CD4-positive, alpha-beta T cell treated with Interleukin-6 for 4 hours (primary cell): ENCODE measurements at places on chromosomes 5 and 9.

- DNase-seq: no peak
Observed at GRCh38 chr5:99929806-99930135, 605.4 kb upstream of the FAM174A start.

DNA sequence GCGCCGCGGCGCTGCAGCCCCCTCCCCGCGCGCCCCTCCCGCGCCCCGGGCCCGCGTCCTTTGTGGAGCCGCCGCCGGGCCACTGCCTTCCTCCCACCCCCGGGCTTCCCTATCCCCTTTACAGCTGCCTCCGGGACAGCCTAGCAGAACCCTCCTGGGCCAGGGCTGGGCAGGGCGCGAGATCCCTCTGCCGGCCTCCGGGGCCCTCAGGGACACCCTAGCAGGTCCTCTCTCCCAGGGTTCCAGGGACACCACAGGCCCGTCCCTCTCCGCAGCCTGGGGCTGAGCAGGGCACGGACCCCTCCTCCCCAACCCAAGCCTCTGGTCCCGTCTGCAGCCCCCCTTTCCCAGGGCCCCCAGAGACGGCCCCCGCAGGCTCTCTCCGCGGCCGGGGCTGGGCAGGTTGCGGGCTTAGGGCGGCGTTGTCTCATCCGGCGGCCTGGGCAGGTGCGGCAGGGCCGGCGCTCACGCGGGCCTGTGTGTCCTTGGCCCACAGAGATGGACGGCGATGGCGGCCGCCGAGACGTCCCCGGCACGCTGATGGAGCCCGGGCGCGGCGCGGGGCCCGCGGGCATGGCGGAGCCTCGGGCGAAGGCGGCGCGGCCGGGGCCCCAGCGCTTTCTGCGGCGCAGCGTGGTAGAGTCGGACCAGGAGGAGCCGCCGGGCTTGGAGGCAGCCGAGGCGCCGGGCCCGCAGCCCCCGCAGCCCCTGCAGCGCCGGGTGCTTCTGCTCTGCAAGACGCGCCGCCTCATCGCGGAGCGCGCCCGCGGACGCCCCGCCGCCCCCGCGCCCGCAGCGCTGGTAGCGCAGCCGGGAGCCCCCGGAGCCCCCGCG lies 710 bp downstream of the WNK2 start:
- no peak for DNase-seq

- DNase-seq: no peak
Observed at GRCh38 chr9:92266486-92266885, 27.0 kb downstream of the IARS1 start.

- no peak for DNase-seq
Observed at GRCh38 chr9:37917313-37917731, 13.4 kb upstream of the SLC25A51 start.

DNA sequence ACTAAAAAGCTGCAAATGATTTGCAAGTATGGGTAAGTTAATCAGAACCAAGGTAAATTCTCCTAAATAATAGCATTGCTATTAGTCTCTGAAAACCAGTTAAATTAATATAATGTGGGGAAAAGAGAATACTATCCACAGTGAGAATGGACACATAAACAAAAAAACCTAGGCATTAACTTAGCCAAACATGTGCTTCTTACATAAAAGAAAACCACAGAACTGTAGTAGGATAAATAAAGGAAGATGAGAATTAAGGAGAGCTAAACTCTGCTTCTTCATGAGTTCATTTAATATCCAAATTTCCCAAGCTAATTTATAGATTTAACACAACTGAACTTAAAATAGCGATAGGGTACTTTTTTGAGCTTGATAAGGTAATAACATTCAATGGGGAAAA lies 31.8 kb downstream of the ABCA1 start:
- no peak for DNase-seq

DNA sequence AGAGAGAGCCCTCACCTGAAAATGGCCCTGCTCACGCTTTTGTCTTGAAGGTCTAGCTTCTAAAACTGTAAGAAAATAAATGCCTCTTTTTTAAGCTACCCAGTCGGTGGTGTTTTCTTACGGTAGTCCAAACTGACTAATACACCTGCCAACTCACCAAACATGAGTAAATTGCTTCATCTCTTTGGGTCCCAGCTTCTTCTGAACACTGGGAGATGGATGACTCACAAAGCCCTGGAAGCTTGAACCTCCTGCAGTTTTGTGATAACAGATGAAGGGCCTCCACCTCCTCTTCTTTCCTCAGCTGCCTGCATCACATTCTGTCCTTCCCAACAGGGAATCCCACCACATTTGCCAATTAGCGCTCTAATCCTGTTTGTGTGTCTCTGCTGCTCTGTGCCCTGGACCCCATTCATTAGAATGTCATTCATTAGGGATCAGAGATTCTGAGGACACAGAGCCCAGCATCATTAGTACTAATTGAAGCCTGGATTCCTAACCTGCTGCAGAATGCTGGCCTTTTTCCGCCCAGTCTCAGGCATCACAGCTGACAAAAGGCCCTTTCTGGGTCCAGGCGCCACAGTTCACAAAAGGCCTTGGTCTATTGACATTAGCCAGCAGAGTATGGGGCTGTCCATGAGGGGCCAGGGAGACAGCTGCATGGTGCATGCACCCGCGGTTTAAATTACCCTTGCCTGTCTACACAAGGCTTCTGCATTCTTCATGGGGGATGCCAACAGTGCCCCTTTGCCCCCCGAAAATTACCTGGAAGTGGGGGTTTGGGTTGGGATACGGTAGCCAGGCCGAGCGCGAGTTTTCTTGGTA lies 349.3 kb downstream of the SEMA5A start:
- DNase-seq: no peak

DNA sequence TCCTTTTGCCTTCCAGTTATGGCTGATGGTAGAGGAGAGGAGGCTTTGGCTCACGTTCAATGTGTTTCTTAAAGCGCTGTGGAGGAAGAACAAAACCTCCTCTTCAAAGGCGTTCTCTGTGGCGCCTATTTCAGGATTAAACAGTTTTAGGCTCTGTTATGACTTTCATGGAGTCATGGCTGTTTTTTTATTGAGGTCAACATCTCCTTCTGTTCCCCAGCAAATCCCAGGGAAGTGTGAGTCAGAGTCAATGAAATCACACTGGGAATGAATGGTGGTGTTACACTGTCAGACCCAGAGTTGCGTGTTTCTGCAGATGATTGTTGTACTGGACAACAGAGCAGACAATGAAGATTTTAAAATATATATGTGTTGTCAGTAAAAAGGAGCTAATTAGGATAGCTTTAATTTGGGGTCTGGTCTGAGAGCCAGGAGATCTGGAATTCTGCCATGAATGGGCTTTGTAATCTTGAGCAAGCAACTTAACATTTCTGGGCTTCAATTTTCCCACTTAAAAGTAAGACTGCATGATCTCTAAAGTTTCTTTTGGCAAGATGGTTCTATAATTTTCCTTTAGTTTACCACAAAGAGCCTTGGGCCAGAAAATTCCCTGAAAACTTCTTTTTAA lies 240.7 kb downstream of the CSNK1G3 start:
- no peak for DNase-seq

DNA sequence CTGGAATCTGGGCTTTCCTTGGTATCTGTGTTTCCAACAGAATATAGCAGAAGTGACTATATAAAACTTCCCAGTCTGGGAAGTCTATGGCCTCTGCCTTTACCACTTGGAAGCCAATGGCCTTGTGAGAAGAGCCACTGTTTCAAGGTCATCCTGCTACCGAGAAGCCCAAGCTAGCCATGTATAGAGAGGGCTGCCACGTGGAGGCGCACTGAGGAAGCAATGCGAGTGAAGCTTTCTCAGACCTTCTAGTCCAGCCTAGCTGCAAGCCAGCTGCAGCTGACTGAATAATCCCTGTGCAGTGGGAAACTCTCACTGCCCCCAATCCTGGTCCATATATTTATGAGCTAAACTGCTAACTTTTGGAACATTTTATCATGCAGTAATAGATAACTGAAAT lies 661.8 kb upstream of the RIOK2 start:
- DNase-seq: no peak

DNA sequence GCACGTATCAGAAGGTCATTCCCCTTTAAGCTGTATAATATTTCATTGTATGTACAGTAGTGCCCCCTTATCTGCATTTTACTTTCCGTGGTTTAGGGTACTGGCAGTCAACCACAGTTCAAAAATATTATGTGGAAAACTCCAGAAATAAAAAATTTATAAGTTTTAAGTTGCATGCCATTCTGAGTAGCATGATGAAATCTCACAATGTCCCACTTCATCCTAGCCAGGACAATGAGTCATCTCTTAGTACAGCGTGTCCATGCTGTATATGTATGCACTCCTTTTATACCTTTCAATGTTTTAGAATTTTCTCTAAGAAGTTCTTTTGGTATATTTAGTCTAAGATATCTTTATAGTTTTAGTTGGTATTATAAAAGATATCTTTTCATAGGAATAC lies 115.0 kb upstream of the HAND1 start:
- no peak for DNase-seq
